ENCODE measurements at places on chromosomes 13 and 19.

GRCh38 chr13:21233086-21233485, 56.6 kb downstream of the MRPL57 start:
- DNase-seq, result no peak

GRCh38 chr19:16205205-16206045, 7.7 kb downstream of the AP1M1 start:
- DNase-seq, result no peak

GRCh38 chr19:11221082-11221598, 18.3 kb upstream of the ANGPTL8 start:
- DNase-seq, result no peak

DNA sequence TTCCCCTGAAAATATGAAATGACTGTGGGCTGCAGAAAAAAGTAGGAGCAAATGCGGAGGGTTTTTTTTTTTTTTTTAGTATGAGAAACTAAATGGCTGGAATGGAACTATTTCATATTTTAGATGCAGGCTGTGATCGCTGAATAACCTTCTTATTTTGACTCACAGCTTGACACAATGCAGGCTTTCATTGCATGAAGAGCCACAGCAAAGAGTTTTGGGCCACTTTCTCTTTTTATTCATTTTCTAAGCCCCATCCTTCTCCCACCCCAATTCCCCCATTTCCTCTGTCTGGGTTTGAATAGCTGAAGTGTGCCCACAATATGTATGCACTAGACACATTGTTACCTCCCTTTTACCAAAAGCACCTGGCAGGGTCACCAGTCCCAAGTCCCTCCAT, 125.9 kb downstream of the COG6 start:
- no peak for DNase-seq

DNA sequence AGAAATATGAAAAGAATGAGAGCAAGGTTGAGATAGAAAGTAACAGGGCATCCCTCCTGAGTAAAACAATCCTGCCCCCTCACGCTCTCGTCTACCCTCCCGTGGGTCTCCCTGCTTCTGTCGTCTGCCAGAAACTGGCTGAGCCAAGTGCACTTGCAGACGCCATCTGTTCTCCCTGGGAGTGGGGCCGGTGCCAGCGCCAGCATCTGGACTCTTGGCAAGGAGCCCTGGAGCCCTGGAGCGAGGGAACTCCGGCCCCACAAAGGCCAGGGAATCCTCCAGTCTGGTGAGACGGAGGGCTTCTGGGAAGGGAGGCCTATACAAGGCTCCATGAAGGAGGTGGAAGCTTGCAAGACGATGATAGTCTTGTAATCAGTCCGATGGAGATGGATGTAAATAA, 2.3 kb upstream of the TMEM91 start:
- no peak for DNase-seq

DNA sequence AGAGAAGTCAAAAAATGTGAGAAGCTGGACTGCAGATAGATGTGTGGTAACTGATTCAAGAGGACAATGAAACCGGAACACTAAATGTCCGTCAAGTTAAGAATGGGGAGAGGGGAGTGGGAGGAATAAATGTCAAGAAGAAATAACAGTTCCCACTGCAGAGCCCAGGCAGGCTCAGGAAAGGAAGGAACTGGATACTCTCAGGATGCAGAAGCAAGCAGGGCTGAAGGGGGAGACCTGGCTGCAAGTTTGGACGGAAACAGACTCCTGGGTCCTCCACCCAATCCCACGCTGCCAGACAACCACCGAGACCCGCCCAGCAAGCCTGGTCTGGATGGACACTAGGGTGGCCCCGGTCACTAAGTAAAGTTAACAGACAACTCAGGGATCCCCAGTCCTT, 18.1 kb downstream of the TUBGCP3 start:
- DNase-seq, result no peak

- no peak for DNase-seq
These were observed 210.1 kb upstream of the SPRY2 start for GRCh38 chr13:80550971-80551441.

- no peak for DNase-seq
These were observed 1291.0 kb upstream of the SLC10A2 start for GRCh38 chr13:104357174-104357573.

GRCh38 chr19:52532480-52532879, 5.0 kb downstream of the ZNF808 start:
- DNase-seq, result no peak

DNA sequence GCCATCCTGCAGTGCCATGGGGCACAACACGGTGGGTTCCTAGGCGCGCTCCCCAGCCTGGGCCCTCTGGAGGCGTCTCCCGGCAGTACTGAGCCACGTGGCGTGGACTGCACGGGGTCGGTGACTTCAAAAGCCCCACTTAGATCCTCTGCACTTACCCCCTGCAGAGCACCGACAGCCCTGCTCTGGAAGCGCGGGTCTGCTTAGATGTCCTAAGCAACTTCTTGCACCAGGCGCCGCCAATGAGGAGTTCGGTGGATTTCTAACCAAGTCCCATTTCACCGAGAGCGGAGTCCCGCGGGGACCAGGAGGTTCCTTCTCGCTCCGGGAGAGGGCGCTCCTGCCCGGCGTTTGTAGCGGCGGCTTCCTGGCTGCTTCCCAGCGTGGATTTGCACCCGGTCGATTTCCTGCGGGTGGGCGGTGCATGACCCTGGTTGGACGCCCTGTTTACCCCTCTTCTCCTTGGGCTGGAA, 25.2 kb upstream of the ZNF845 start:
- DNase-seq, result no peak

DNA sequence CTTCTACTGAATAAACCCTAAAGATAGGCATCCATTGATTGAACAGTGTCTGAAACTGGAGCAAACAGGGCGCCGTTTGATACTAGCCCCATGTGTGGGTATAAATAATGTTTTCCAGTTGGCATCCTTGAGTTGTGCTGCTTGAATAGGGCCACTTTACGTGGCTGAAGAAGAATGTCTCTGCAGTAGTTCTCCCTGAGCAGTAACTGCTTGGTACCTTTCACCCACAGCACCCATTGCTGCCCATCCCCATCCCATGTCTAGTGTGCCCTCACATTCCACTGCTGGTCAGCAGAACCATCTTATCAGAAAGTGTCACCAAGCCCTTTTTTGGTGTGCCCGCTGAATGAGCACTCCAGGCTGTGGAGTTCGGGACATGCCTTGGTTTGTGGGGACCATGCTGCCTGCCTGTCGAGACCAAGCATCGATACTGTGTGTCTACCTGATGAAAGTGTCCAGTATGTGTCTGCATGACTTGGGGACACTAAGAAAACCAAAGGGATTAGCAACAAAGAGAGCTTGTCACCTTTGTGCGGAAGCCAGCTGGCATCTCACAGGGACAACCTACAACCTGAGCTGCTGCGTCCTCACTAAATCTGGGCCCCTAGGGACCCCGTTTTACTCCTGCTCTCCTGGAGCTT, 162.0 kb downstream of the TM9SF2 start:
- no peak for DNase-seq

DNA sequence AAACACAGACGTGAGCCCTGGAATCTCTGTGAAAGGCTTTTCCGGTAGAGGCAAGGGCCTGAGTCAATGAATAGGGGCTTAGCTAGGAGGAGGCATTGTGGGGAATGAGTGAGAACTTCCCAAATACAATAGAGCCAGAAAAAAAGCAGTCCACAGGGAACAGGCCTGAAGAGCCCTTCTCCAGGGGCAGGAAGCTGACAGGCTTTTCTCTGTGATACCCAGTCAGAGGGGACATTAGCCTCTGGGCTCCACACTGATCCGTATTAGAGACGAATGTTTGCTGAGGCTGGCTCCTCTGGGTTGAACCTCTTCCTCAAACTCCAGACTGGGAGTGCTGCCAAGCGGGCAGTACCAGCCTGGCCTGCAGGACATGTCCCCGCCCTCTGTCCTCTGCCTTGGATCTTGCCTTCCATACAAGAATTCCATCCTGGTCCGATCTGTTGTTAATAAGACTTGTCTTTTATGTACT, 2.3 kb downstream of the DHRS12 start:
- DNase-seq, result no peak

DNA sequence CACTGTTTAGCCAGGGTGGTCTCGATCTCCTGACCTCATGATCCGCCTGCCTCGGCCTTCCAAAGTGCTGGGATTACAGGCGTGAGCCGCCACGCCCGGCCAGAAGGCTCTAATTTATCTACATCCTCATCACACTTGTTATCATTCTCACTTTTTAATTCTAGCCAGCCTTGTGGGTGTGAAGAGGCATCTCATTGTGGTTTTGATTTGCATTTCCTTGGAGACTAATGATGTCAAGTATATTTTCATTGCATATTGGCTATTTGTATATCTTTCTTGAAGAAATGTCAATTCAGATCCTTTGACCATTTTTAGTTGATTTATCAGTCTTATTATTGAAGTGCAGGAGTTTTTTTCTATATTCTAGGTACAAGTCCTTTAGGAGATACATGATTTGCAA, 27.7 kb upstream of the HIF3A start:
- DNase-seq, result no peak

DNA sequence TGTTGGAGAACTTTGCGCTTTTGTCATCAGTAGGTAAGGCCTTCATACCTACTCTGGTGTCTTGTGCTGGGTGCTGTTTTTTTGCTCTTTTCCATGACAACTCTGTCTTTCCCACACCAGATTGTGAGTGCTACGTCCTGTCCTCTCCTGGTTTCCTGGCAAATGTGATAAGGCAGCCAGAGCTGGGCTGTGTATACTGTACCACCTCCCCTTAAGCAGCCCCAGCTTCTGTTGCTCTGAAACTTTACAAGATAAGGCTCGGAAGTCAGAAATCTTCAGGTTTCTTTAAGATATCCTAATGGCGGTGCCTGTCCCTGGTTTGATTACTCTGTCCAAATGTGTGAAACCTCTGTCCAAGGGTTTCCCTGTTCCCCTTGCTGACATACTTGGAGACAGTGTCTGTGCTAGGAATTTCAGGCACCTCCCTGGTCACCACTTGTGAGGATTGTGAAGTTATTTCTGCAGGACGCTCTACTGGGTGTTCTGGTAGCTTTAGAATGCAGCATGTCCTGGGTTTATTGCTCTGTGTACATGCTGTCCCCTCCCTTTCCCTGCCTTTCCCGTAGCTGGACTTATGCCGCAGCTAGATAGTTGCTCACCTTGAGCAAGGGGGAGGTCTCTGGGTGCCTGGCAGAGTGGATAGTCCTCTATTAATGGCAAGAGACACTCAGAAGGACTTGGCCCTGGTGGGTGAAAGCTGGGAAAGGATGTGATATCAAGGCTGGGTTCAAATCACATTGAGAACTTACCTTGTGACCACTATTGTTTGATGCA, 7.0 kb downstream of the ZNF749 start:
- DNase-seq, result no peak

- no peak for DNase-seq
These were observed 82.5 kb upstream of the GSX1 start for GRCh38 chr13:27709779-27710178.

DNA sequence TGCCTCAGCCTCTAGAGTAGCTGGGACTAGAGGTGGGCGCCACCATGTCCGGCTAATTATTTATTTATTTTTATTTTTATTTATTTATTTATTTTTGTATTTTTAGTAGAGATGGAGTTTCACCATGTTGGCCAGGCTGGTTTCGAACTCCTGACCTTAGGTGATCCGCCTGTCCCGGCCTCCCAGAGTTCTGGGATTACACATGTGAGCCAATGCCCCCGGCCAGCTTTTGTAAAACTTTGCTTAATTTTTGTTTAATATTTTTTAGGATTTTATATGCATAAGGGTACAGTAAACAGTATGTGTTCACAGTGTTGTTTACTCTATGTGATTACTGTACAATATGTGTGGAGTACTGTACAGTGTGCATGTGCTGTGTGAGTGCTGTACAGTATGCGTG, 98.7 kb downstream of the ZMYM2 start:
- DNase-seq, result no peak

GRCh38 chr13:109146912-109147647, 517.7 kb downstream of the MYO16 start:
- DNase-seq, result no peak

GRCh38 chr13:104553896-104554295, 1487.7 kb upstream of the SLC10A2 start:
- DNase-seq, result no peak

- DNase-seq, result no peak
These were observed 9.4 kb downstream of the POLRMT start for GRCh38 chr19:623974-624373.

DNA sequence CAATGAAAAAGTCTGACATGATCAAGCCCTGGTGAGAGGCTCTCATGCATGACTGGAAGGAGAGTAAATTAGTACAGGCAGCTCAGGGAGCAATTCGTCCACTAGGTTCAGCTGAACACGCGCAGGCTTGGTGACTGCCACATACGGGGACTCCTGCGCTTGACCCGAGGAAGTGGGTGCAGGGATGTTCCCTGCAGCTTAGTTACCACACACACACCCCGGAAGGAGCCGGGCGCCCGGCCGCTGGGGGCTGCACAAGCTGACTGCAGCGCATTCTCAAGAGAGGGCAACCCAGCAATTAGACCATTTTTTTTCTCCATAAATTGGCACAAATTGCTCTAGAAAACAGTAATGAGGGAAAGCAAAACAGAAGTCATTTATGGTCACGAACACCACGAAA, 23.0 kb upstream of the MIER2 start:
- DNase-seq, result no peak

GRCh38 chr13:27349458-27349857, 75.0 kb upstream of the GTF3A start:
- DNase-seq, result no peak

DNA sequence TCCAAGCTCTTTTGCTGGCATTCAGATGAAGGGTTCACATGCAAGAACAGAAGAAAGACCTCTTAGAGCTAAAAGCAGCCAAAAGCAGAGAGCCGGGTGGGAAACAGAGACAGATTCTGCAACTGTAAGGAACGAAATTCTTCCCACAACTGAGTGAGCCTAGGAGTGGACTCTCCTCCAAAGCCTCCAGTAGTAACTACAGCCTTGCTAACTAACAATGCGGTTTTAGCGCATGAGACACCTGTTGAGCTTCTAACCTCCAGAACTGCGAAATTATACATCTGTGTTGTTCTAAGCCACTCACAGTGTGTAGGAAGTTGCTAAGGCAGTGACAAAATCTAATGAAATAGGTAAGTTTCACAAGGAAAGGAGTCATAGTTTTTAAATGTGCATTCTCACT, 98.1 kb upstream of the SLITRK1 start:
- DNase-seq, result no peak

DNA sequence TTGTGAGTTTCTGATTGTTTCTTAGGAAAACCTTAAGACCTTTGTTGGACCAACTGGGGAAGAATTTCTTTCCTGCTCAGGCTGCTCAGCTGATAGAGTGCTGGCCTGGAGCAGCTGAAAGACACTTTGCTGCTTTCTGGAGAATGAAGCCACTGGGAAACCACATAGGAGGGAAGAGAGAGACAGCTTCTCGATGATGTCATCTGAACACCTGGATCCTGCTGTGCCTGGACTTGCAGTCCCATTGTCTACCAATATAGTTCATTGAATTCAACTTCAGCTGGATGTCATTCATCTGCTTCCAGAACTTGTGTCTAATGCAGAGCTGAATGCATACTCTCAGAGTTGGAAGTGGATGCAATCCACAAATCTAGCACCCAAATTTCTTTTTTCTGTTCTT, 34.3 kb upstream of the TSHZ3 start:
- DNase-seq, result no peak

DNA sequence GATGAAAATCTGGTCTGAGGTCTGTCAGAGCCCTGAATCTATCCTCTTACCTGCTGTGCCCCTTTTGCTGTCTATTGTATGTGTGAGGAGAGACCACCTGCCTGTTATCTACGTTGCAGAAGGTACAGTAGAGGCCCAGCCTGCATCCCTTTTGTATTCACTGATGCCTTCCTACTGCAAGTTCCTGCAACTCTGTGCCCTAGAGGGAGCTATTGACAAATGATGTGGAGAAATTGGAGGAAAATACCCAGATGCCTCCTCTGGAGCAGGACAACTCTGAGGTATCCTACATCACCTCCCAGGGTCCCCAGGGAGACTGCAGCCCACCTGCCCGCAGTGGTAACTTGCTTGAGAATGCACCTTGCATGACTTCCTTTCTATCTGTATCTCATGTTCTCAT, 33.7 kb downstream of the SIAH3 start:
- no peak for DNase-seq

- DNase-seq, result no peak
These were observed 499.8 kb downstream of the GPC6 start for GRCh38 chr13:93726173-93726957.

All from T-helper 9 cell (primary cell).